ENCODE measurements at places on chromosomes 5 and 9.

GRCh38 chr5:79699763-79700400 is 10.2 kb downstream of the CMYA5 start:
- DNase-seq = no peak

GRCh38 chr9:8963885-8964284 is 1164.3 kb upstream of the DMAC1 start:
- no peak for DNase-seq

DNA sequence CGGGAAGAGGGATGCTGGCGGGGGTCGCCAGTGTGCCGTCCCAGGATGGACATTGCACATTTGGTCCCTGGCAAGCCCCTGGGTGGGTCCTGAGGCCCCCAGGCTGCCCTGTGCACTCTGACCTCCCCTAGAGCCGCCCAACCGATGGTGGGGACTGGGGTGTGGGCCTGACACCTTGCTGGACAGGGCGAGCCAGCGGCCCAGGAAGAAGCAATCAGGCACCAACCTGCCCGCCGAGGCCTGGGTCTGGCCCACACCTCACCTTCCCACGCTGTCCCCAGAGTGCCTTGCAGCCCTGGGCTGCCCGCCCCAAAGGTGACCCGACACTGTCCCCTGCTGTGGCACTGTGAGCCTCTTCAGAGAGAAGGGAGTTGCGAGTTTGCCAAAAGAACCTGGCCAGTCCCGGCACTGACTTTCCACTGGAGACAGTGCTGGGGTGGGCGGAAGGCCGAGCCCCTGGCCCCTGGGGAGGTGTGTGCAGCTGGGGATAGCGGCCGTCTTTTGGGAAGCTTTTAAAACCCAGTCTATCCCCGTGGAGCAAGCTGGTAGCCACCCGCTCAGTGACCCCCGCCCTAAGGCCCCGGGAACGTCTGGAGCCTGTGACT is 12.0 kb upstream of the NRARP start:
- no peak for DNase-seq

DNA sequence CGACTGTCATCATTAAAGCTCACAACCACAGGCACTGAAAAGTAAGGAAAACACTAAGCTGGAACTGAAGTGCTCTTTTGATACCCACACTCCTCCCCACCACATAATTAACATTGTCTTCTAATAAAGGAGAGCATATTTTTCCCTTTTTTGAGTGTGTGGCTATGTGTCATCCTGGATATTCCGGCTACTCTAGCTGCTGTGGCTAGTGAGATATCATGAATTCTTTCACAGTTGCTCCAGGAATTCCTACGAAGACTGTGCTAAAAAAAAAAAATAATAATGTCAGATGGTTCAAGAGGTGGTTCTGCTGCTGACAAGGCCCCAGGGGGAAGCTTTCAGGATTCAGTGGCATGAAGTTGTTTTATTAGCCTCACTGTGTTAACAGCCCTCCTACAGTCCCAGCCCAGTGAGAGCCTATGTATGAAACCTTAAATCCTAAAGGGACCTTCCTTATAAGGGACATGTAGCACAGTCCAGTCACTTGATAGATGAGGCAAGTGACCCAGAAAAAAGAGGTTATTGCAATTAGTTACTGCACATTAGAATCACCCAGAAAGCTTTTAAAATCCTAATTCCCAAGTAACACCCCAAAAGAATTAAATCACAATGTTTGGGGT is 46.6 kb downstream of the TMEM252 start:
- DNase-seq = no peak

DNA sequence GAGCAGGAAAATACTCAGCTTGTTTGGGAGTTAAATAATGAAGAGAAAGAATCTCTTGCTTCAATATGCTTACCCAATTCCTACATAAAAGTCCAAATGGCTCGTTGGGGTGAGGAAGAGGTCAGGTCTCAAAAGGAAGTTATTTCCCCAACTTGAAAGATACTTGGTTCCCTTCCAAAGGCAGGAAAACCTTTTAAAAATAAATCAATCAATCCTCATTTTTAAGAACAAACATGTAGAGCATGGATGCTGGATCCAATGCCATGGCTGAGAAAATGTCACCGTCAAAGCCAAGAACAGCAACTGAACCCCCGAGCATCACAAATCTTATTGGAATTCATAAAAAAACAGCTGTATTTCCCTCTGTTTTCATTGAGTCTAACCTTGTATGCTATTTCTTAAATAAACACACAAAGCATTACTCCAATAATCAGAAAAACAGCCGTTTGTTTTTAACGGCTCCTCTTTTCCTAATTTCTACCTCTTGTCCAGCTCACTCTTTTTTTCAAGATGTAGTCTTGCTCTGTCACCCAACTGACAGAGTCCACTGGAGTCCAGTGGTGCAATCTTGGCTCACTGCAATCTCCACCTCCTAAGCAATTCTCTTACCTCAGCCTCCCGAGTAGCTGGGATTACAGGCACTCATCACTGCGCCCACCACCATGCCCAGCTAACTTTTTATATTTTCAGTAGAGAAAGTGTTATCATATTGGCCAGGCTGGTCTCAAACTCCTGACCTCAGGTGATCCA is 140.7 kb downstream of the GNA14 start:
- DNase-seq = no peak

- no peak for DNase-seq
These were observed 37.8 kb downstream of the EPB41L4B start for GRCh38 chr9:109283012-109283411.

DNA sequence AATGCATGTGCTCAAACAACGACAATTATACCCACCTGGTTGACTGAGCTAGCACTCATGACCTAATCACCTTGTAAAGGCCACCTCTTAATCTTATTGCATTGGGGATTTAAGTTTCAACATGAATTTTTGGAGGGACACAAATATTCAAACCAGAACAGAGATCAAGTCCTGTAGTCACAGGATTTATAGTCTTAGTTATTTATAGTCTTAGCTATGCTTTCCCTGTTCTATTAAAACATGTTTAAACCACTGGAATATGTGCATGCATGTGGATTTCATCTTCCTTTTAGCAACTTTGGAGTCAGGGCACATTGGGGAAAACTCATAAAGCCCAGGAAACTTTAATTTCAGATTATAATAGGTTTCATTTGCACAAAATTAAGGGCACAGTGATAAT is 26.7 kb downstream of the ANKDD1B start:
- DNase-seq = no peak

- DNase-seq = no peak
These were observed 8.8 kb upstream of the SLC6A7 start for GRCh38 chr5:150181027-150181426.

- DNase-seq = no peak
These were observed 45.1 kb upstream of the HK3 start for GRCh38 chr5:176944268-176944667.

DNA sequence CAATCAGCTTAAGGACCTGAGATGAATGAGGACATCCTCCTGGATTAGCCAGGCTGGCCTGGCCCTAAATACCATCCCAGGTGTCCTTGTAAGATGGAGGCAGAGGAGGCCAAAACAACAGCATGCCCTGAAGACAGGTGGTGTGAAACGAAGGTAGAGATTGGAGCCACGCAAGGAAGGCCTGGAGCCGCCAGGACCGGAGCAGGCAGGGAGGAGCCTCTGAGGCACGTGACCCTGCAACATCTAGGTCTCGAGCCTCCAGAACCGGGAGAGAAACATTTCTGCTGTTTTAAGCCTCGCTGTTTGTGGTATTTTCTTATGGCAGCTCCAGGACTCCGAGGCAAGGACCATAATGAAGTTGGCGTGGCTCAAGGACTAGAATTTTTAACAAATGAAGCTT is 9.7 kb upstream of the COL5A1 start:
- no peak for DNase-seq

GRCh38 chr9:111668026-111668573 is 6.7 kb downstream of the GNG10 start:
- DNase-seq = no peak

DNA sequence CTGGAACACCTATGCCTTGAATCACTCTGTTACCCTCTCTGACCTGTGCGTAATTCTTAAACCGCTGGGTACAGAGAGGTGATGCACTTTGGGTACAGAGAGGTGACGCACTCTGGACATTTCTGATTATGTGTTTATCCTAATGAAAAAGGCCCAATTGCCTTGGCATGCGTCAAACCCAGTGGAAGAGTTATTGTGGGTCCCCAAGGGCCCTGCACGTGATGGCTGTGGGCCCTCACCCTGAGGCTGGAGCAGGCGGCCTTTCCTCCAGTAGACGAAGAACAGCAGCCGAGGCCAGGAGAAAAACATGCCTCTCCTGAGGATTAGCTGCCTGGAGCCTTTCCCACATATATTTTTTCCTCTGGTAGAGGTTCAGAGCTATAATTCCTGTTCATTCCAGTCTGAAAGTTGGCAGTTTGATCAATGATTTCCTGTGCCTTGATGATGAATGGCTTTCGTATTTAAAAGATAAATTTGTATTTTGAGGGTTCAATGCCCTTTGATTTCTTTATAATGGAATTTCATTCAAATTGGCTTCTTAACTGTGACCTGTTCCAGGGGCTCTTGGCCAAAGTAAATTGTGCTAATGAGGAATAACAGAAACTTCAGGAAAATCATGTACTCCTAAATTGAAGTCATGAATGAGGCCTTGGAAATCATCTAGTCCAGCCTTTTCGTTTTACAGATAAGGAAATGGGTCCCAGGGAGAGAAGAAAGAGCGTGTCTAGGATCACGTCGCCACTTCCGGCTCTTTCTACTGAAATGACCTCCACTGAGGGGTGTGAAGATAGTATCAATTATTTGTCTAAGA is 22.8 kb downstream of the ACER2 start:
- no peak for DNase-seq

DNA sequence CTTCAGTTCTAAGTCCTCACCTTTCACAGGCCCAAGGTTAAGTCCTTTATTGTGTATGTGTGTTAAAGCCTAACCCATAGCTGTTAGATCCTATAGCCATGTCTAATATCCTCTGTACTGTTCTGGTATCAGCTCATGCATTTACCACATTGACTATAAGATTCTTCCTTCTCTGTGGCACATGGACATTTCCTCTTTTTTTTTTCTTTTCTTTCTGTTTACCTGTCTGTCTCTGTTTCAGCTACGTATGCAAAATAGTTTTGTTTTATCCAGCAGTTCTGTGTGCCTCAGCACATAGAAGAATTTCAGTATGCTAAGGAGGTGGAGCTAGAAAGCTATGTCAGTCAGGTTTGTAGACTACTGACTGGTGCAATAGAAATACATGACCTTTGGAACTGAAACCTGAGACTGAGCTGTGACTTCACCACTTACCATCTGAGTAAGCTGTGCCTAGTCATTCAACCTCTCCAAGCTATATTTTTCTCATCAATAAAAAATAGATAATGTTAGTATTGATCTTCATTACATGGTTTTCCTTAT is 155.6 kb upstream of the VLDLR start:
- DNase-seq = no peak

GRCh38 chr9:79089054-79089560 is 482.7 kb upstream of the TLE4 start:
- DNase-seq = no peak

DNA sequence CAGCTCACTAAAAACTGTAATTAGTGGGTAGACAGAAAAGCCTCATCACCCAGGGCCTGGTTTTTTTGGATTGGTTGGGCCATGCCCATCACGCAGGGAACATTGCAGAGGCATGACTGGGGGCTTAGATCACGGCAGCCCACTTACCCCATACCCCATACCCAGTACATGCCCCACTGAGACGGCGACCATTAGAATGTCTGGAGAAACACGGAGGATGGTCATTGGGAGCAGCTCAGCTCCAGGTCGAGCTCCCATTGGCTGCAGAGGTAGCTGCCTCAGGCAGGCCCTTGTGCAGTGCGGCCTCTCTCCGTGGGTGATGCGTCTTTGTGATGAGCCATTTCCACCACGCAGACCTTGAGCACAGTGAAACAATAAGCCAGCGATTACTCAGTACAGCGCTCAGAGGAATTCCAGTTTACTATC is 204.0 kb downstream of the GADD45G start:
- no peak for DNase-seq

DNA sequence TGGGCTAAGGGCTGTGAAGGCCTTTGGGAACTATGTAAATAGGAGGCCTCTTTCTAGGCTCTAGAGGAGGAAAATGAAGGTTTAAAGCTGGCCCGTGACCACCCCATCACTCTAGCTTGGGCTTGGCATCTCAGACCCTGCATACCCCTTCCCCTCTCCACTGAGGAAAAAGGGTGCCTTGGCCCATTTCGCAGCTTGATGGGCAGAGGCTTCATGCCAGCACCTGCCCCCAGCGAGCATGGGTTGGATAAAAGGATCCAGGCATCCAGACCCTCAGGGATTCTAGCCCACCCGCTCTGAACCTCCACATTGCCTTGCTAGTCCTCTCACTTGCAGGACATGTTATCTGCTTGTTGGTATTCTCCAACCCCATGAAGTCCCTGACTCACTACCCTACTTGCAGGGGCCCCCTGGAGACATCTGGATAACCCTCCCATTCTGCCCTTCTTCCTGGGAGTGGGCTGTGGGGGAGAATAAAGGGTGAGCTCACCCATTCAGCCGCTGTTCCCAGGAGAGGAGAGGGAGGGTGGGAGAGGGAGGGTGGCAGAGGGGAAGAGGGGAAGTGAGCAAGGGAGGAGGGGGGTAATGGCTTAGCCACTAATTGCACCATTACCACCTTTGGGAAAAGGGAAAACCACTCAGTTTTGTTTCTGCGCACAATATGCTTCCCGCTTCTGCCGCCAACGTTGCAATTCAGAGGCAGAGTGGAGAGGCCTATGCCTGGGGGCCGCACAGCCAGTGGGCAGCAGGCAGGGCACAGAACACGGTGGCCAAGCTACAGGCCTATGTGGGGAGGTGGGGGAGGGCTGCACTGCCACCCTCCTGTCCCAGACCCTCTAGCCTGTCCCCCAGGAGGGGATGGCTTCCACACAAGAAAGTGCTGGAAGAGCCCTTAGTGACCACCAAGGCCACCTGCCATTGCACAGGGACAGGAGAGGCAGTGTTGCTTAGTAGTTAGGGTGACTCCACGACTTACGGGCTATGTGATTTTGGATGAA is 2.1 kb upstream of the CAMK2A start:
- DNase-seq = no peak

- no peak for DNase-seq
These were observed 1078.3 kb upstream of the EDIL3 start for GRCh38 chr5:85462957-85463356.

- DNase-seq = no peak
These were observed 45.3 kb downstream of the PAM start for GRCh38 chr5:102800427-102800826.

DNA sequence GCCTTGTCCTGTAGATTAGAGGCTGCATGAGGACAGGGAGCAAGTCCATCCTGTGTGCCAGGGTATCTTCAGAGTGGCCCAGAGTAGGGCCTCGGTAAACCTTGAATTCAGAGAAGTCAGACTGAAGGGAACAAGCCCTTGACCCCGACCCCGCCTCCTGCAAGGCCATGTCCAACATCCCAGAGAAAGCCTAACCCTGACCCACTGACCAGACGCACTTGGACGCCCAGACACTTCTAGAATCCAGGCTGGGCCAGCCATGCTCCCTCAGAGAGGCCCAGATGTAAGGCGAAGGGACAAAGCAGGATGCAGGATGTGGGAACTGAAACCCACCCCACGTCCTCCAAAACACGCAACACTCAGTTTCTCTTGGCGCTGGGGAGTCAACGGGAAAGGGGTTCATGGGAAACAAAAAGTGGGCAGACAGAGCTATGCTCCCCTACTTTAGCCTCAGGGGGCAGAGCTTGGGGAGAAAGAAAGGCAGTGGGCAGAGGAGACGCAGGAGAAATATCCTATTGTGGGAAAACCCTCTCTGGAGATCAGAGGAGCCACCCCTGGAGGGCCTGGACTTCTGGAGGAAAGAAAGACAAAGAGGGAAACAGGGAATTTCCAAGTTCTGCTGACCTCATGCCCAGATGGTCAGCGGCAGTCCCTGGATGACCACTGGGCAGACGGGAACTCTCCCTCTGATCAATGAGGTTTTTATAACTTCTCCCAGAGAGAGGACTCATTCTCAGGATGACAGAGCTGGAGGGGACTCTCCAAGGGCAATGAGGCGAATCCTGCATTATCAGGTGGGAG is 13.0 kb downstream of the TNIP1 start:
- no peak for DNase-seq
